Stromal cell of bone marrow (primary cell): ENCODE measurements at places on chromosomes 2 and 18.

DNA sequence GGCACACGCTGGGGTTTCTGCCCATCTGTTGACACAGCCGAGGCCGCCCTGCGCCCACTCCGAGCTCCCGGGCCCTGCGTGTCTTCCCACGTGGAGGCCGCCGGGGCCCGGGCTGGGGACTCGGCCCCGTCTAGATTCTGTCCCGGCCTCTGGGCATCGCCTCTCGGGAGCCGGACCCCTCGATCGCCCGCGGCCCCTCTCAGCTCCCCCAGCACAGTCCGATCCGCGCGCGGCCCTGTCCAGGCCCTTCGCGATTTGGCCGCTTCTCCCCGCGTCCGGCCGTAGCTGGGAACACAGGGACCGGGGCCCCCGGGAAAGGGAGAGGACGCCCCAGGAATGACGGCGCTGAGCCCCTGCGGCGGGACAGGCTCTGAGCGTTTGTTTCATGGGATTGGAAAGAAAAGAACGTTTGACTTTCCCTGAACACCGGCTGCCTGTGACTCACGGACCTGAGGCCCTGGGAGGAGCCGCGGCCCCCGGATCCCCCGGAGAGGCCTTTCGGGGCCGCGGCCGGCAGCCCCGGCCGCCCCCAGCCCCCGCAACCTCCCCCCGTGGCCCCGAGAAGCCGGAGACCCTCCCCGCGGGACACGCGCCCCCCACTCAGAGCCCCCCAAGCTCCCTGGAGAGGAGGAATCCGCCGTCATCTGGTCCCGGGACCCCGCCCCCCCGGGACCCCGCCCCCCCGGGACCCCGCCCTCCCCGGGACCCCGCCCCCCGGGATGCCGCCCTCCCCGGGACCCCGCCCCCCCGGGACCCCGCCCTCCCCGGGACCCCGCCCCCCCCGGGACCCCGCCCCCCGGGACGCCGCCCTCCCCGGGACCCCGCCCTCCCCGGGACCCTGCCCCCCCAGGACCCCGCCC lies 62.7 kb upstream of the CTDP1 start:
- DNase-seq, result no peak

DNA sequence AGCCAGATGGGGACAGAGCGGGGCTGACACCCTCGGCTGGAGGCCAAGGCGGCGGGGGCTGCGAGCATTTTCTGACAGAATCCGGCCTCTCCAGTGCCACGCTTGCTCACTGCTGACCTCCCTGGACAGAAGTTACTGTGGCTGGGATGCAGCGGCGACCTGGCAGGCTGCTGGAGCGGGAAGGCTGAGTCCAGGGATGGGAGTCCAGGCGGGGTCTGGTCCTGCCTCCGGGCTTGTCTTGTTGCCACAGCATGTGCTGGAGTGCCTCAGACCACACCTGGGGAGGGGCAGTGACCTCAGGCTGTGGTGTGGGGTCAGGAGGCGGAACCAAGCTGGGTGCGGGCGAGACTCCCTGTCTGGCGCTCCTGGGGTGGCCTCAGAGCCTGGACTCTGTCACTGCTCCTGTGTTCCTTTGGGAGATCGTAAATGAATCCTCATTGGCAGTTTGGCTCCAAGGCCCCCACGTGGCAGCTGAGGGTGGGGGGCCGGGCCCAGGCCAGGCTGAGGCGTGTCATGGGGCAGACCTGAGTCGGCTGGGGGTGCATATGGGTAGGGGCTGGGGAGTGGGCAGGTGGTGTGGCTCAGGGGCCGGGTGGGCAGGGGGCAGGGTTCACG lies 5.5 kb downstream of the BOK start:
- DNase-seq, result no peak

GRCh38 chr2:120764991-120765677 lies 29.5 kb downstream of the GLI2 start:
- no peak for DNase-seq

- no peak for DNase-seq
These were observed 12.4 kb downstream of the B4GALT6 start for GRCh38 chr18:31671951-31672350.

GRCh38 chr18:76464281-76465259 lies 30.5 kb downstream of the ZNF516 start:
- DNase-seq, result no peak

- no peak for DNase-seq
These were observed 9.5 kb downstream of the MAPRE2 start for GRCh38 chr18:35050705-35051195.

DNA sequence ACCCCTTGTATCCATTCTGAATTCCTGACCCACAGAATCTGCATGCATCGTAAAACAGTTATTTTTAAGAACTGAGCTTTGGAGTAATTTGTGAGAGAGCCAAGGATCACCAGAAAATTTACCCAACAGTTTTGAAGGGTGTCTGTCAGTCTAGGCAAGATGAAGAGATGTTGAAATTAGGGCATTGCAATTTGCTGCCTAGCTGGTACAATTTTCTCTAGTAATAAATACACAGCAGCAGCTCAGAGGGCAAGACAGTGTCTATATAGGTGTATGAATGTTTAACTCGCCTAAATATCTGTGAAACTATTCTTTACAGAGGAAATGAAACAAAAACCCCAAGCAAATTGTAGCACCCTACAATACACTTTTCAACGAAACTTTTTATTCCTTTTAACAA lies 377.8 kb upstream of the POU3F3 start:
- DNase-seq, result no peak

- no peak for DNase-seq
These were observed 335 bp downstream of the HES6 start for GRCh38 chr2:238239543-238239862.

- DNase-seq, result no peak
These were observed 57.2 kb downstream of the SPTBN1 start for GRCh38 chr2:54513363-54513715.

- DNase-seq, result peak; percentile 81
These were observed 69.7 kb upstream of the KCNE4 start for GRCh38 chr2:222982010-222982908.

GRCh38 chr18:23936381-23936958 lies 78.1 kb upstream of the TTC39C start:
- DNase-seq, result no peak

DNA sequence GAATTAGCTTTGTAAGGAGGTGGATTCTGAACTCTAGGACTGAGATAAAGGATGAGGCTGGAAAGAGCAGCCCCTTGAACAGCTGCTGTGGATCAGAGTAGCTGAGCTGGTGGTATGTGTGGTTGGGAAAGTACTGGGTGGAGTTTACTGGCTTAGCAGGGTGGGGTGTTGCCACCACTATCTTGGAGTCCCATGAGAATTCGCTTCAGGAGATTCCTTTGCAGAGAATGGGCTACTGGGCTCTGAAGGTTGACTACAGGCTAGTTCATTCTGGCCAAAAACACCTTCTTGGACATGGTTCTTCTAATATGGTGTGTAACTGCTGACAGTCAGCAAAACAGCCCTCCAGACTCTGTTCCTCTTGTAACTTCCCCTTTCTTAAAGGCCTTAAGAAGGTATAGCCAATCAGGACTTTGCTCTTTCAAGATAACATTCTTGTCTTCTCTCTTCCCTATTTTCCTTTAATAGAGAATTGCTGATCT lies 52.7 kb downstream of the TET3 start:
- no peak for DNase-seq

GRCh38 chr18:42338683-42339082 lies 383.6 kb downstream of the PIK3C3 start:
- no peak for DNase-seq

- DNase-seq, result no peak
These were observed 127.9 kb downstream of the UXS1 start for GRCh38 chr2:106065983-106066820.

- no peak for DNase-seq
These were observed 73.0 kb upstream of the RIOK3 start for GRCh38 chr18:23380001-23380550.

DNA sequence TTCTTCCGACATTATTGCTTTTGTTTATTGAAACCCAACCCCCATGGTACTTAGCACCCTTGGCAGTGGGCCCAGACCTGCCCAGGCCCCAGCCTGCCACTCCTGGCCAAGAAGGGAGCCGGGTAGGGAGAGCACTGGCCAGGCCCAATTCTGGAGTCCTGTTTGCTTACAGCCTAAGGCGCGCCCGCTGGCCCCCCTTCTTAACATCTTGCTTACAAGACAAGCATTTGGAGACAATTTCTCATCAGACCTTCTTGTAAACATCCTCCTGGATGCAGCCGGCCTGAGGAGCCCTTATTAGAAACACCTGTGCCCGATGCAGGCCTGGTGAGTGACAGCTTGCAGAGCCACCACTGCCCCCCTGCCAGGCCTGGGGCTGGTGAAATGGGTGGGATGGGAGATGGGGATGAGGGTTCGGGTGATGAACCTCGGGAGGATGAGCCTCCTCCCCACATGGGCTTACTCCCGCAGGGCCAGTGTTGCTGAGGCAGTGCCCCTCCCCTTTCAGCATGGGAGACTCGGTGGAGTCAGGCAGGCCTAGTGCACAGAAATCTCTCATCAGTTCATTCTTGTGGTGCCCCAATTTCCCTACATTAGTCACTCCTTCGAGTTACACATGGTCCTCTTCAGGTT lies 217.5 kb downstream of the CYP26B1 start:
- DNase-seq, result no peak

GRCh38 chr2:212249451-212249850 lies 289.2 kb downstream of the ERBB4 start:
- DNase-seq, result peak; percentile 25

- peak; percentile 61 for DNase-seq
These were observed 300.5 kb downstream of the INSIG2 start for GRCh38 chr2:118388771-118389170.

GRCh38 chr2:136049011-136049742 lies 63.8 kb upstream of the DARS1 start:
- DNase-seq, result no peak

- no peak for DNase-seq
These were observed 73.0 kb downstream of the FARSB start for GRCh38 chr2:222582928-222583327.

DNA sequence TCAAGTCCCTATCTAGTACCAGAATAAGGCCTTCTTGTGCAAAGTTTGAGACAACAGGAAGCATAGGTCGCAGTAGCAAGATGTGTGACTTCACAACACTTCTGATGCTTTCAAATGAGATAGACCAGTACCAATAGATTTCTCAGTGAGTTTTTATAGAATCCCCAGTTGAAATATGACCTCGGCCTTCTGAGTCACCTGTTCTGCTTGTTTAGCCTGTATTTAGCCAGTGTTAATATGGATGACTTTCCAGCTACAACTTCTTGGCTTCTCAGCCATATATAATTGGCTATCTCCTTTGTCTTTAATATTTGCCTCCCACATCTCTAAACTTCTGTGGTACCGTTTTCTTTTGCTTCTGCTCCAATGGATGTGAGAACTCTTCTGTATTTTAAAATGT lies 113.8 kb downstream of the KYNU start:
- no peak for DNase-seq

DNA sequence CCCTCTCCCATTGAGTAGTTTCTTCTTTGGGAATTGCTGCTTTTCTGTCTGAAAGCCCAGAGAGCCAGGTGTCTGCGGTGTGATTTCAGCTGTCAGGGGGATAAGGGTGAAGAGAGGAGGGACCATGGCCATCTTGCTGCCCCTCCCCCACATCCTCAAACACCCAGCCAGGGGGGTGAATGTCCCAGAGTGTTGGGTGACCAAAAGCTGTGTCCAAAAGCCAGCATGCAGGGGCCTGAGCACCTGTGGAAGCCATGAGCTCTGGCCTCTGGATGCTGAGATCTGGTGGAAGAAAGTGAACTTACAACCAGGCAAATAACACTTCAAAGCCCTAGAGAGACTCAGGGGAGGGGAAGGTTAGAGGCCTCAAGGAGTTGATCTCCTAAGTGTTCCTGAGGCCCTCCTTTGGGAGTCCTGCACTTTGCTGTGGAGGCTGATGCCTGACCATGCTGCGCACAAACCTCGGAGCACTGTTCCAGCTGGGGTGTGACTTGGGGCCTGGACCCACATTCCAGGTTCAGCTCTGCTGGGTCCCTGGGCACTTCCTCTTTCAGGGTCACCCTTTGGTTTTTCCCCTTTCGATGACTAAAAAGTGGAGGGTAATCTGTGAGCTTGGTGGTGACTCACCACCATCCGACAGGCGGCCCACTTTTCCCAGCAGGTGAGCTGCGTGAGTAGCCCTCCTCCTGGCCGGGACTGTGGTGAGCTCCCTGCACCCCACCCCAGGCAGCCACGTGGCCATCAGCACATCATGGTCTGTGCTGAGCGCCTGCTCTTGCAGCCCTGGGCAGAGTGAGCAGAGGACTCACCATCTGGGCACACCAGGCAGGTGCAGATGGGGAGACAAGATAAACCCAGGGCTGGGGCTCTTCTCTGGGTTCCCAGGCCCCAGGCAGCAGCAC lies 66.8 kb upstream of the FOSL2 start:
- DNase-seq, result no peak

- DNase-seq, result no peak
These were observed 976.8 kb upstream of the ACVR2A start for GRCh38 chr2:146868051-146868450.

GRCh38 chr2:59947917-59948541 lies 605.4 kb downstream of the BCL11A start:
- no peak for DNase-seq

- no peak for DNase-seq
These were observed 189.2 kb downstream of the OSR1 start for GRCh38 chr2:19169134-19169768.
